ENCODE measurements at places on chromosomes 1 and 21.

DNA sequence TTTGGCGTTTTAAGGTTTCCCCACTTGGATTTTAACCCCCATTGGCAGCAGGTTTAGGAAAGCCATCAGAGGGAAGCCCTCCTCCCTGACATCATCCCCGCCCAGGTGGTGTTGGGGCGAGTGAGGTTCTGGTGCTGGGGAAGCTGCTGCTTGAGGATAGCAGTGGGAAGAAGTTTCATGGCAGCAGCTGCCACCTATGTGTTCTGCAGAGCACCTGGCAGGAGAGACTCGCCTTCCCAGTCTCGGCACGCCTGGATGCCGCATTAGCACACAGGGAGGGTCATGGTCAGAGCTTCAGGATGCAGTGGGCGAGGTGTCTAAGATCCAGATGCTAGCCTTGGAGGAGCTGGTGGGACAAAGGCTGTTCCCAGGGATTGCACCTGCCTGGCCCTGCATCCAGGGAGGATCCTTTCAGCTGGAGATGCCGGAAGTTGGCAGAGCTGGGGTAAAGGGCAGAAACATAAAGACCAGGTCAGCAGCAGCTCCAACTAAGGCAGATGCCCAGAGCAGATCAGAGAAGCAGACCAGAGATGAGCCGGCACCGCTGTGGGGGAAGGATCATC is 33.9 kb downstream of the ABCG1 start:
- DNase-seq = no peak

GRCh38 chr1:227561241-227561907 is 2.0 kb upstream of the ZNF678 start:
- no peak for DNase-seq

DNA sequence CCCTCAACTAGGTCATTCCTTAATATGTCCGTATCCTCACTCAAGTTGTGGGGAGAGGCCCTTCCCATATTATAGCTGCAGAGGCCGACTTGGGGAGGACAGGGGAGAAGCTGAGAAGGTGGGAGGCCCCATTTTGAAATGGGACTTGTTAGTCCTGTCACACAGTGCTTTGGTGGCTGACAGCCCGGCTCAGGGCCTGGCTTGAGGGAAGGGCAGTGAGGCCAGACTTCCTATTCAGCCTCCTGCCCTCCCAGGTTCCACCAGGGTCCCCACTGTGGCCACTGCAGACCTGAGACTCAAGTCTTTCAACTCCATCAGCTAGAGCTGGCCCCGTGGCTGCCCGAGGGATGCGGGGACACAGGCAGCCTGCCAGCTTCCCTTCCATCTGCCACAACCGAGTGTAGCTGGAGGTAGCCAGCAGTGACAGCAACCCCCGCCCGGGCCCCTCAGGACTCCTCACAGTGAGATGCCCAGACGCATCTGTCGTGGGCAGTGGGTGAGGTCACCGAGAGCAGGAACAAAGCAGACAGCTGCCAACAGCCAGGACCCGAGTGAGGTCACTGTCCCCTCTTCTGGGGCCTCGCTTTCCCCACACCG is 36.9 kb downstream of the SIM2 start:
- DNase-seq = no peak

GRCh38 chr1:94709891-94710581 is 110.1 kb upstream of the SLC44A3 start:
- DNase-seq = no peak

- no peak for DNase-seq
These were observed 7.4 kb upstream of the EXTL1 start for GRCh38 chr1:26014179-26014578.

DNA sequence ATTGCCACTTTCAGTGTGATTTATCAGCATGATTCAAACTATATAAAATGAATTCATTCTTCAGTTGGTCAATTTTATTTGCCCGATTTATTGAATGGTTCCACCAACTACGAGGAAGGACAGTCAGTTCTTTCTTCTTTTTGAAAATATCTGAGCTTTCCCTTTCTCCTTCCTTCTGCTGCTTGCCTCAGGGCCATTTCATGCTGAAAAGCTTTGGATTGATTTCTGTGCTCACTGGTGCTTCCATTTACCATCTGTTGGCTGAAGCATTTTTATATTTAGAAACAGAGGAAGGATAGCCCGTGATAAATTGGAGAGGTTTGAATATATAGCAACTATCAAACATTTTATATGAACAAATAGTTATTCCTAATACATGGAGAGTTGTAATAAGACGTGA is 68.9 kb upstream of the ADAMTS5 start:
- DNase-seq = no peak

DNA sequence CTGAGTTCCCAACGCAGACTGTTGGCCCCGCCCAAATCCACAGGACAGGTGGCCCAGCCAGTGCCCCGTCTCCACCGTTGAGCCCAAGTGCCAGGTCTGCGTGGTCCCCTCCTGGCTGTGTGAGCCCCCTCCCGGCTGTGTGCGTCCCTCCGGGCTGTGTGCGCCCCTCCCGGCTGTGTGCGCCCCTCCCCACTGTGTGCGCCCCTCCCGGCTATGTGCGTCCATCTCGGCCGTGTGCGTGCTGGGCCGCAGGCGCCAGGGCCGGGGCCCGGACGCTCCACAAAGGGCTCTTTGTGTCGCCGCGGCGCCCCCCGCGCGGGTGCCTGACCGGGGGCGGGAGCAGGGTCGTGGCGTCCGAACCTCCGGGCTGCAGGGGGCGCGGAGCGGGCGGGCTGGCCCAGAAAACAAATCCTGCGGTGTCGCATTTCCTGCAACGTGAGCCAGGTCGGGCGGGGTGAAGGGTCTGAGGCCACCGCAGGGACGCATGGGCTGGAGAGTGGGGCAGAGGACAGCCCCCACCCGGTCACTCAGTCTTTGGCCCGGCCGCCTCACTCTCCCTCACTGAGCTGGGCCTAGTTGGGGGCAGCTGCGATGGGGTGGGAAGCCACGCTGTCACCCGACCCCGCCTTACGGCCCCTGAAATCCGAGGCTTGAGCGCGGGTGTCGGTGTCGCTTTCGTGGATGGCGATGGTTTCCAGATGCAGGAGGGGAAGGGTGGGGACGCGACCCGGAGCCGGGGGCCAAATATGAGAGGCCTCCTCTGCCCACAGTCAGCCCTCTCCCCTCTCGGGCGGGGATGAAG is 18.8 kb downstream of the TNFRSF25 start:
- DNase-seq = no peak

DNA sequence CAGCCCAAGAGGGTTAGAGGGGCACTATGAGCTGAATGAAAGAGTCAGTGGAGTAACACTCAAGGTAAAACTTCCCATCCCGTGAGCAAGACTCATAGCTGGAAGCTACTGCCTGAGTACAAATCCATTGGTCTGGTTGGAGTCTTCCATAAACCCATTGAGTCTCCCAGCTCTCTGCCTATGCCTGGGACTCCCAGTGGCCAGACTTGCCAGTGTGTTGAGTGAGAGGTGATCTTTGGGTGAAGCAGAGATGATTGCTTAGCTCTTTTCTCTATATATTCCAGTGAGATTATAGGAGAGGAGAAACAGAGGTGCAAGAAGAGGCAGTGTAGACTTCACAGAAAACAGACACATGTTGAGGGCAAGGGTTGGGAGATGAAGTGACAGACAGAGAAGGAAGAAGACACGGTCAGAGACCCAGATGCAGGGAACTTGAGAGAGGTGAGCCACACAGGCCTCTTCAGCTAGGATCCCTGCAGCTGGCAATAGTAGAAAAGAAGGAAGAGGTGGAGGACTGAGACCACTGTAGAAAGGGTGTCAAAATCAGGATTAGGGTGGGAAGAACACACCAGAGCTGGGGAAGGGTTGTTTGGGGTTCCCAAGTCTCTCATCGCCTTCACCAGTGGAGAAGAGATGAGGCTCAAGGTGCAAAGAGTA is 3.7 kb downstream of the FOXD2 start:
- no peak for DNase-seq

DNA sequence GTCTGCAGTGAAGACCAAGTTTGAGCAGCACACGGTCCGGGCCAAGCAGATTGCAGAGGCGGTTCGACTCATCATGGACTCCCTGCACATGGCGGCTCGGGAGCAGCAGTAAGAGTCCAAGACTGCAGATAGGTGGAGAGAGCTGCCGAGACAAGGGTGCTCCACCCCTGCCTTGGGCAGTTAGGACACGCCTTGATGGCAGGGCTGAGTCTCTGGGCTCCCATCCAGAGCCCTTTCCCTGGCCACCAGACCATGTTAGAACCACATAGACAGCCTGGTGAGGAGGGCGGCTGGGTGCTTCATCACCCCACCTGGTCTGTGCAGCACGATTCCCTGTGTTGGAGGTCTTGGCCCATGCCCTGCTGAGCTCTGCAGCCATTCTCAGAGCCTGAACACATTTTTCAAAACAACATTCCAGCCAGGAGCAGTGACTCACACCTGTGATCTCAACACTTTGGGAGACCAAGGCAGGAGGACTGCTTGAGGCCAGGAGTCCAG is 17.3 kb upstream of the MIIP start:
- DNase-seq = peak; percentile 19

- no peak for DNase-seq
These were observed 54.3 kb upstream of the ERO1B start for GRCh38 chr1:236336084-236336483.

DNA sequence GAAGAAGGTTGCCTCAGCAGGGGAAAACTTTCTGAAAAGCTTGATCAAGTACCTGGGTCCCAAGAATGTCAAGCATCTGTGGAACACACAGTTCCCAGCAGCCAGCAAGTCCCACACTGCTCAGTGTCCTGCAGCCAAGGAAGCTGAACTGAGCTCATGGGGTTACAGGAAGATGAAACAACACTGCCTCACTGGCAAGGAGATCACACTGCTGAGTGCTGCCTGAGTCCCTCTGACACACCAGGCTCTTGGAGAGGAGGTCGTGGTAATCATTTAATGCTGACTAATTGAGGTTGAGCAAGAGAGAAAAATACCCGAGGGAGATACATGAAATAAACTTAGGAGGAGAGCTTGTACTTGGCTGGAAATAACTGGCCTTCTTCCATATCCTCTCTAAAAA is 75.2 kb downstream of the MPZL1 start:
- DNase-seq = no peak

GRCh38 chr21:14763695-14764064 is 217.6 kb upstream of the SAMSN1 start:
- DNase-seq = no peak

DNA sequence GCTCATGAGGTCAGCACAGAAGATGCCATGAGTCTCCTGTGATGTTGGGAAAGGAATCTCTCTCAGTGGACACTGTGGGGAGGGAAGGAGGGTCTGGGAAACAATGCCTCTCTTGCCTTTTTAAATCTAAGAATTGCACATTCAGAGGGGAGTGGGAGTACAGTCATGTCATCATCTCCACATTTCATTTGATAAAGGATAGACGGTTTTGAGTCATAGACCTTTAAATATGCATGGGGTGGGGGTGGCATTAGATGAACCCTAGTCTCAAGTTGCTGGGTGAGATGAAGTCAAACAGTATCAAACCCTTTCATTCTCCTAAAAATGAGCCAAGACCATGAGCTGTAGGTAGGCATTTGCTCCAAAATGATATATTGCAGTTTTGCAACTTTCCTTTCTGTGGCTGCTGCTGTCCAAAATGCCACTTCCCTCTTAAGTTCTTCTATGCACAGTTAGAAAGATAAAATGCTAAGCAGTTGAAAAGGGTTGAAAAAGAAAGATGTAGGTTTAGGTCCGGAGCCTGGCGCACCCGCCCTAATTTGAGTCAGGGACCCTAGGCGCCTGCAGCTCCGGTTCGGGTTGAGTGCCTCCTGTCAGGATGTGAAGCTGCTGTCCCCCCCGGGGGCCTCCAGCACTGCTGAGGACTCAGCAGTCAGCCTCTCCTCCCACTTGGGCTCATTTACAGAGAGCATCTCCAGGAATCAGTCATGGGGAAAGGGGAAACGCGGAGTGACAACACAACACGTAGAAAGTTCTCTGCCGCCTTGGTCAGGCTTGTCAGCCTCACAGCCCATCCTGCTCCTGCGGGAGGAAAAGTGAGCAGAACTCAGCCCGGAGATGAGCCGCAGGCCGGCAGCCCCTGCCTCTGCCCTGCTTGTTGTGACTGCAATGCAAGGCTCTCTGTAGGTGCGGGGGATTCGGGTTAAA is 479.3 kb upstream of the RUNX1 start:
- no peak for DNase-seq
